ENCODE measurements at places on chromosomes 2 and 18.

DNA sequence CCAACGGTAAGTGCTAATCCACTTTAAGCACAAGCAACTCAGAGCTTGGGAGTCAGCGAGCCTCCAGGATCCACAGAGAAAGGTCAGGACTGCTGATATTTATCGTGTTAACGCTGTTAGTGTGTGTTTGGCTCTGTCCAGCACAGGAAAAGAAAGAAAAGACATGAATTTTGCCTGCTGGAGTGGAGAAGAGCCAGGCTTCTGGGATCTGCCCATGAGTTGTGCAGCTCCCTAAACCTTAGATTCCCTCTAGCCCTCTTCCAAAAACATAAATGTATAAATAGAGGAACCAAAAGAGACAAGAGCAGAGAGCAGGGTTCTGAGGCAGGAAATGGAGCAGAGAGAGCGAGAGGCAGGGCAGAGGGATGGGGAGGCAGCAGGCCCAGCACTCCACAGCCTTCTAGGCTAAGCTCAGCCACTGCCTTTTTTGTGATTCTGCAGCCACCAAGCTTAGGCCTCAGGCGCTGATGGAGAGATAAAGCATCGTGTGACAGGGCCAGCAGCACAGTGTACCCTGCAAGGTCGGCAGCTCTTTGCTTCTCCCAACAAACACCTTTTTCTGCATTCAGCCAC lies 14.5 kb upstream of the MAT2A start:
- no peak for DNase-seq

DNA sequence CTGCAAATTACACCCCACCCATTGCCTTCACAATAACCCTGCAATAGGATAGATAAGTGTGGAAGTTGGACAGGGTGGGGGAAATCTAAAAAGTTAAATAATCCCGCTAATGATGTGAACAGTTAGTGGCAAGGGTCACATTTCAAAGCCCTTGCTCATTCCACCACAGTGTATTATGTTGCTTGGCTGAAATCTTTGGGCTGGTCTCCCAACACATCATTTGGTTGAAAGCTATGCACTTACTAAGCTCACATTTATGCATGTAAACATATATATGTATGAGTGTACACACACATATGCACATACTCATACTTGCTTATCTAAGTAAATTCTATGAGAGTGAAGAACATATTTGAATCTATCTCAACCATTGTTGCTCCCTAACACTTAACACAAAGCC lies 197.8 kb downstream of the RDH14 start:
- no peak for DNase-seq

- no peak for DNase-seq
Measured at GRCh38 chr18:31739651-31740050, 21.0 kb downstream of the SLC25A52 start.

- DNase-seq = no peak
Measured at GRCh38 chr2:206305523-206306245, 31.2 kb downstream of the ZDBF2 start.

DNA sequence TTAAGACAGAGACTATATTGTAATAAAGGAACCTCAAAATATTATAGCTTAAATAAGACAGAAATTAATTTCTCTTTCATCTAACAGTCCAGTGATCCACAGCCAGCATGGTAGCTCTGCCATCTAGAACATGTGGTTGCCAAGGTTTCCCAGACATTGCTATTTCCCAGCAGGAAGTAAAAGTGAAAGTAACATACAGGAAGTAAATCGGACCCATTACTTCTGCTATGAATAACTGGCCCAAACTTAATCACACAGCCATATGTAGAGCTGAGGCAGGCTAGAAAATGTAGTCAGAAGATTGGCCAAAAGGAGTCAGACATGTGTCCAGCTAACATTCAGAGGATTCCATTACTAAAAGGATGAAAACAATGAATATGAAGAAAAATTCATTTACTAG lies 71.0 kb downstream of the NOL4 start:
- DNase-seq = peak; percentile 23

- no peak for DNase-seq
Measured at GRCh38 chr2:60459851-60460250, 93.6 kb downstream of the BCL11A start.

DNA sequence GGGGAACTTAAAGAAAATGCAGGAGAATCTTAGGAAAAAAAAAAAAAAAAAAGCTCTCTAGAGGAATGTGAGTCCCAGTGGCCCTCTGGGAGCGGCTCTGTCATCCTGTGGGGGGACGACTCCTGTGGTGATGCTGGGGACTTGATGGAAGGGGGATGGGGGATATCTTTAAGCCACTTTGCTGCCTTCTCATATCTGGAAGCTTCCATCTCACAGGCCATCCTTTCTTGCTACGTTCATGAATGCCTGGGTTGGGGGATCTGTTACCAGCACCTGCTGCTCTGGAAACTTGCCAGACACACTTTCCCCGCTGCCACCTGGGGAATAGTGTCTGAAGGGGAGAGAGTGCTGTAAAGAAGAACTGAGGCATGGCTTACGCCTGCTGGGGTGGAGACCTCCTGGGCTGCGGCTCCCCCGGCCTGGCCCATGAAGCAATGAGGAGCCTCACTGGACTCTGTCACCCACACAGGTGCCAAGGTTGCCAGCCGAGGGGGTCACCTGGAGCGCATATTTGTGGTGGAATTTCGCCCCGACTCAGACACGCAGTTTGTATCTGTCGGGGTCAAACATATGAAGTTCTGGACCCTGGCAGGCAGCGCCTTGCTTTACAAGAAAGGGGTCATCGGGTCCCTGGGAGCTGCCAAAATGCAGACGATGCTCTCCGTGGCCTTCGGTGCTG lies 92.8 kb downstream of the RTN4 start:
- DNase-seq = no peak

DNA sequence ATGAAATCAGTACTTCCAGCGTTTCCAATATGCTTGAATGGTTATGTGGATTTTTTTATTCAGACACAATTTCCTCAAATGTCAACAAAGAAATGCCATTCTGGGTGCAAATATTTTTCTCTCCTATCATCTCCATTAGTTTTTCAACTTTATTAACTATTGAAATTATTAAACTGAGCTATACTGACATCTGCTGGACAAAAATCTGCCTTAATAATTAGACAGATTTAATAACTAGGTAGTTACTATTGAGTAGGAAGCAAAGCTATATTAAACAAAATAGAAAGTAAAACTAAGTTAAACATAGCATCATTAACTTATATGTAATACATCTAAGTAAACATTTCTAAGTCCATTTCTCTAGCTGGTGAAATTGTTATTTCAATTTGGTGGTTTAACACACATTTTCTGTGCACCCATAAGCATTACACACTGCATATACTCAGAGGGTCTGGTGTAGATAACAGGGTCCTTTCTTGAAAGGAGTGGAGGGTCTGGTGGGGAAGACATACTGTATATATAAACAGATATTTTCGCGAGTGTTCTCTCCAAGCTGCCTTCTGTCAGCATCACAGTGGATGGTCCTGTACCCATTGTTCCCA lies 77.0 kb downstream of the LANCL1 start:
- DNase-seq = peak; percentile 19

DNA sequence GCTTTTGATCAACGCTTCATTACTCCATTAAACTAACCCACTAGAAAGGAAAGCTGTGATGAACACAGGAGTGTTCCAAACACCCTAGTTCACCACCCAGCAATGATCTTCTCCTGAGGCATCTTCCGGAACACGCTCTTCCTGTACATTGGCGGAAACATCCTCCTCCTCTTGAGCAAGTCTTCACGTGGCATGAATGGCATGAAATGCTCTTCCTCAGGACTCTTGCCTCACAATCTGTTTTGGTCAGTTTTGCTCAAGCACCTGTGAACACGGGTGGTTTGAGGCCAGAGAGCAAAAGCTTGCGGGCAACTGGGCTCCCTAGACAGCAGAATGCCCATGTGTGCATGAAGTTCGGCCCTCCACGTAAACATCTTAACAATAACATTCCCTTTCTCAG lies 734.2 kb upstream of the SALL3 start:
- DNase-seq = no peak

- no peak for DNase-seq
Measured at GRCh38 chr2:204027091-204027490, 90.5 kb downstream of the ICOS start.

GRCh38 chr2:224134003-224134734 lies 95.1 kb upstream of the SERPINE2 start:
- DNase-seq = no peak

GRCh38 chr2:232490221-232491138 lies 2.8 kb upstream of the ECEL1 start:
- DNase-seq = no peak

GRCh38 chr2:99356853-99357252 lies 19.7 kb downstream of the EIF5B start:
- no peak for DNase-seq

GRCh38 chr2:209977386-209978239 lies 24.8 kb upstream of the RPE start:
- DNase-seq = peak; percentile 39

- DNase-seq = no peak
Measured at GRCh38 chr2:233470011-233470687, 96.4 kb downstream of the USP40 start.

Data from HepG2 (cell line).